AML-193 (cell line): ENCODE measurements at places on chromosomes 5 and 9.

DNA sequence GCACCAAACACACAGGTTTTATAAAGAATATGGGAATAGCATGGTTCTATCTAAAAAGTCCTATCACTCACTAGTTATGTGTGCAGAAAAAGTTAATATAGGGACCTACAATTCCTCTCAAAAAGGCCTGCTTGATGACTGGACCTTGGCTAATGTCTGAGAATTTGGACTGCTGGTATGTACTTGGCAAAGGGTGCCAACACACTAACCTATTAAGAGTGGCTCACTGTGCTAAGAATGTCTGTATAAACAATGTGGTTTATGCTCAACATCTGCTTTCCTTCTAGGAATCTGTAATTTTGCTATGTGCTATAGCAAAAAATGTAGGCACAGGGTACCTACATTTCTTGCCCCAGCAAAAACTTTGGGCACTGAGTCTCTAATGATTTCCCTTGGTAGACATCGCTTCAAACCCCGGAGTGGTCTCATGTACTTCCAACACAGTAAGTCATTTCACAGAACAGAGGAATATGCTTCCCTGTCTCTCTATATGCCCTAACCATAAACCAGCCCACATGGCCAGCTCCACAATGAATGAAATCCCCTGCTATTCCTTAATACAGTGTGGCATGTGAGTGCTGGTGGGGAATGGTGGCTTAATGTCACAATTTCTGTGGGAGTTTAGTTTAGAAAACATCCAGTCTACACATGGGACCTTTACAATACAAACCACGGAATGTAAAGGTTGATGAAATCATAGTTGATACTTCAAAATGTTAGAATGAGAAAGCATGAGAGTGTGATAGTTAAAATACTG lies 101.7 kb downstream of the UBAP2 start:
- DNase-seq: no peak

- no peak for DNase-seq
These were observed 54.8 kb downstream of the HRH2 start for GRCh38 chr5:175712681-175713085.

DNA sequence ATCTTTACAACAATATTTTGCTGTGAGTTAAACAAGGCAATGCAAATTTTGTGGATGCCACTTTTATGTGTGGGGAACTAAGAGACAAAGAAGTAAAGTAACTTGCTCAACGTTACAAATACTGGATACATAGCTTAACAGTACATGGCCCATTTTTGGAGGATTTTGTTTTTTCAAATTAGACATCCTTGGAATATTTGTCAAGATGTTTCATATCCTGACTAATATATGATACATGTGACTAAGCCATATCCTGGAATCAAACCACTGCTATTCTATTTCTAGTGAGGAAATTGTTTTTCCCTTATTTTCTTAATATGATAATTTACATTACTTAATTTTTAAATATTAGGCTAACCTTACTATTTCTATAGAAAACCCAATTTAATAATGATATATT lies 529.8 kb downstream of the DMRTA1 start:
- DNase-seq: no peak

GRCh38 chr5:38071831-38072694 lies 186.3 kb upstream of the EGFLAM start:
- DNase-seq: no peak

DNA sequence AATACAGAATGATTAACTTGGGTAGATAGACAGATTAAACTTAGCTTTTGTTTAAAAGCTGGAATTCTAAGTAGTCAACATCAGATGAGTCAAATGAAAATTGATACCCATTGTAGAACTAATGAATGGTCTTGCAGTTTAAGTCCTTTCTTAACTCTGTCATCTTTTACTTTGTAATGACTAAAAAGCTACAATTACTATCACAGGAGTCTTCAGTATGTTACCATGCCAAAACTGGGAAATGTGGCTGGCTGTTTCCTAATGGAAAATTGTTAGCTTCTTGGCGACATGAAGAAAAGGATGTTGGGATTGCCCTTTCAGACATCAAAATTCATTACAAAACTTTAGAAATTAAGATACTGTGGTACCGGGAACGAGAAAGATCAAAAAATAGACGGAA lies 20.2 kb upstream of the ANXA1 start:
- DNase-seq: no peak

DNA sequence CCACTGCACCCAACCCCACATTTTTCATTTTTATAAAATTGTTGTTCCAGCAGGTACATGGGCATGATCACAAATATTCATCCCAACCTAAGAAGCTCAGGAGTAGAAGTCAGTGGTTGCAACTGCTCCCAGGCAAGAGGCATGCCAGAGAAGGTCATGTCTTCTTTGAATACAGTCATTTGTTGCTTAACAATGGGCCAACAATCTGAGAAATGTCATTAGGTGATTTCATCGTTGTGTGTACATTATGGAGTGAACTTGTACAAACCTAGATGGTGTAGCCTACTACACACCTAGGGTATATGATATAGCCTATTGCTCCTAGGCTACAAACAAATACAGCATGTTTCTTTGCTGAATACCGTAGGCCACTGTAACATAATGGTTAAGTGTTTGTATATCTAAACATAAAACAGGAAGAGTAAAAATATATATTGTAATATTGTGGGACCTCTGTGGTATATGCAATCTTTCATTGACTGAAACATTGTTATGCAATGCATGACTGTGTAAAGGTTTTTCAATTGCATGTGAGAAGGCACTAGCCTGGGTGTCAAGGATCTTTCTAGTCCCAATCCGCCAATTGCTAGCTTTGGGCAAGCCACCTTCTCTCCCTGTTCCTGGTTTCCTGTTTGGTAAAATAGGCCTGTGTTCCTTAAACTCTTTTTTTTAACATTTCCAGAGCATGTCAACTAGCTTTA lies 27.6 kb downstream of the ATP10B start:
- peak; percentile 35 for DNase-seq

GRCh38 chr9:96417661-96418082 lies 498 bp downstream of the ZNF367 start:
- DNase-seq: no peak

GRCh38 chr5:28580616-28581015 lies 1542.2 kb upstream of the CDH9 start:
- DNase-seq: no peak

GRCh38 chr5:72510610-72511181 lies 3.5 kb upstream of the ZNF366 start:
- no peak for DNase-seq

DNA sequence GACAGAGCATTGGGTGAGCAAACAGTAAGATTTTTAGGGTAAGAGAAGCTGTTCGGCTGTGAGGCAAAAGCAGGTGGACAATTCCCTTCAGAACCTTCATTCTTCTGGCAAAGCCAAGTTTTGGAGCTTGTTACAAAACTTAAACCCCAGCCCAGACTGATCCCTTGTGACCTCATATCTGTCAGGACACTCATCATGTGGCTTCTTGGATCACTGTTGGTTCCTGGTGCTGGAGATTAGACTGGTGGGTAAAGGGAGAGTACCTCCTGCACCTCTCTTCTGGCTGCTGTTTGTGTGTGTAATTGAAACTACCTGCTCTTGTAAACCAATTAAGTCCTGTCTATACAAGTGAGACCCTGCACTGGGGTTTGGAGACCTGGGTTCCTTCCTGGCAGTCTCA lies 21.0 kb downstream of the LARP1 start:
- DNase-seq: no peak

- no peak for DNase-seq
These were observed 372.5 kb upstream of the GRIA1 start for GRCh38 chr5:153118018-153118417.

- no peak for DNase-seq
These were observed 5.0 kb upstream of the SLC34A1 start for GRCh38 chr5:177378884-177379883.

DNA sequence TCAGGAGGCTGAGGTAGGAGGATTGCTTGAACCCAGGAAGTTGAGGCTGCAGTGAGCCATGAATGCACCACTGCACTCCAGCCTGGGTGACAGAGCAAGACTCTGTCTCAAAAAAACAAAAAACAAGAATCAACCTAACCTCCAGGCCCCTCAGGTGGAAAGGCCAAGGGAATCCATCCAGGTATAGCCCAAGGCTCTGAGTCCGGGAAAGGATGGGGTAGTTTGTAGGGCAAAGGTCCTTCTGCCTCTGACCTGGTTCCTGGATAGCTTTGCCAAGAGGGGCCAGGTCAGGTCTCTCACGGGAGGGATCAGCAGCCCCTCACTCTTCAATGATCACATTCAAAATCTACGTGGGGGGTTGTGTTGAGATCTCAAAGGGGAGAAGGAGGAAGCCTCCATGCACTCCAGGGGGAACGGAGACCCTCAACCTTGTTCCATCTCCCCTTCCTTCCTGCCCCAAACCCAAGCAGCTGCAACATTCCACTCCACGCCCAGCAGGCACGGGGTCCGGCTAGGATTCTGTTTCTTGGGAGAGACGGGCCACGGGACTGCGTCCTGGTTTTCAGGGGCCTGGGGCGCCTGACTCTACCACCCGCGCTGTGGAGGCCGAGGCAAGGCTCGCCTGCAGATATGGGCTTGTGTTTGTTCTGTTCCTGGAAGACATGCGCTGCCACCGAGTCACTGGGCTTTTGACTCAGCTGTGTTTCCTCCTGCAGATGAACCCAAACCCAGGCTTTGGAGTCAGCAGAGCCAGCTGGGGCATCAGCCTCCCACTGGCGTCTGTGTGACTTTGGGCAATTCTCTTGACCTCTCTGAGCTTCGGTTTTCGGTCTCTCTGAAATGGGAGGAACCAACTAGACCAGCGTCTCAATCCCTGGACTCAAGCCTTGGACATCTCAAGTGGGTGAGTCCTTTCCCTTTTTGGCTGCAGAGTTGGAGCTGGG lies 35.5 kb downstream of the PLPP7 start:
- DNase-seq: no peak

- DNase-seq: no peak
These were observed 114.1 kb downstream of the FRMD3 start for GRCh38 chr9:83423815-83424707.

GRCh38 chr9:89721176-89721700 lies 116.4 kb downstream of the GADD45G start:
- no peak for DNase-seq

DNA sequence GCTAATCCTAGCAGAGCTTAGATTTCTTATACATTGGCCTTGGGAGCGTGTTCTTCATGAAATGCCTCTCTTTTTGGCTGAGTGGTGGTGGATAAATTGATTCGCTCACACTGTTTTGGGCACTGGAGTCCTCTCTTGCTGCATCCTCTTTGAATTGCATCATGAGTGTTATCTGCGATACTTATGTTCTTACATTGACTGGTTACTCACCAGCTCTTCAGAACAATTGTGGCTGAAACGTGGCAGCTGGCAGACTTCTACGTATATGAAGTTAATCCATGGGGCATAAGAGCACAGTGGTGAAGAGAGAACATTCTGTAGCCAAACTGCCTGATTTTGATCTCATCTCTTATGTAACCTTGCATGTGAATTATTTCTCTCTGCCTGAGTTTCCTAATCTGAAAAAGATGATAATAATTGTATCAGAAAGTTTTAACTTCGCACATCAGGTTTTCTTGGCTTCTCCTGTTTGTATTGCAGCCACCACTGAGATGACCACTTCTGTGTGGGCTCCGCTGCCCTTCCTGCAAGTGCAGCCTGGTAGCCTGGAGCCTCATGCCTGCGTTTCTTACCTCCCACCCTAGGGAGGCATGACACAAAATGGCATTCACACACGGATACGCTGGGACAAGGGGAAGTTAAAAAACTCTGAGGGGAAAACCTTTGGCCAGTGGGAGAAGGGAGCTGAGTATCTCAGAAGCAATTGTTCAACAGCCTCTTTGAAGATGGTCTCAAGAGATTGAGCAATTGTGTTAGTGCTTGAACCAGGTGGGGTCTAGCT lies 295.2 kb downstream of the ARHGAP26 start:
- DNase-seq: no peak

DNA sequence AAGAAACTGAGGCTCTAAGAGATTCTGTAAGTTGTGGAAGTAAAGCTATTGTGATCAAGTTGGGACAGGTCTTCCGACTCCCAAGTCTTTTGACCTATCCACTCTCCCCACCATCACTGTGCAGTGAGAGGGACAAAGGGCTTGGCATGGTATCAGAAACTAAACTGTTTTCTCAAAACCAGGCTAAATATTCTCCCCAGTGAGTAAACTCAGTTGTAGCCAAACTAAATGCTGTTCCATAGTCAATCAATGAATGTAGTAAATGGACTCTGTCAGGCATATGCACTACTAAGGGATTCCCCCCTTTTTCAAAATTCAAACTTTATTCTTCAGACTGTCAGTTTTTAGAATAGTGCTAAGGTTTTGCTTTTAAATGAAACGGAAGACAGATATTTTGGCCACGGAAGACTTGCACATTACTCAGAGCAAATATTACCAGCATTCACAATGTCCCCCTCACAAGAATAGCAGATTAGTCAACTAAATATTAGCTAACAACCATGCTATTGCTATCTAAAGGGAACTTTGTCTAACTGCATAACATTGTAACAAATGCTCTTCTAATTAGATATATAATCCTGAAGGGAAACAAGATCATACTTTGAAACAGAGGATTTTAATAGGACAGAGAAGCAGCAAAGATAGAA lies 7.1 kb downstream of the PRKAA1 start:
- DNase-seq: no peak

GRCh38 chr5:150515446-150515845 lies 7.5 kb downstream of the NDST1 start:
- no peak for DNase-seq
